ENCODE measurements at places on chromosomes 13 and 19.

DNA sequence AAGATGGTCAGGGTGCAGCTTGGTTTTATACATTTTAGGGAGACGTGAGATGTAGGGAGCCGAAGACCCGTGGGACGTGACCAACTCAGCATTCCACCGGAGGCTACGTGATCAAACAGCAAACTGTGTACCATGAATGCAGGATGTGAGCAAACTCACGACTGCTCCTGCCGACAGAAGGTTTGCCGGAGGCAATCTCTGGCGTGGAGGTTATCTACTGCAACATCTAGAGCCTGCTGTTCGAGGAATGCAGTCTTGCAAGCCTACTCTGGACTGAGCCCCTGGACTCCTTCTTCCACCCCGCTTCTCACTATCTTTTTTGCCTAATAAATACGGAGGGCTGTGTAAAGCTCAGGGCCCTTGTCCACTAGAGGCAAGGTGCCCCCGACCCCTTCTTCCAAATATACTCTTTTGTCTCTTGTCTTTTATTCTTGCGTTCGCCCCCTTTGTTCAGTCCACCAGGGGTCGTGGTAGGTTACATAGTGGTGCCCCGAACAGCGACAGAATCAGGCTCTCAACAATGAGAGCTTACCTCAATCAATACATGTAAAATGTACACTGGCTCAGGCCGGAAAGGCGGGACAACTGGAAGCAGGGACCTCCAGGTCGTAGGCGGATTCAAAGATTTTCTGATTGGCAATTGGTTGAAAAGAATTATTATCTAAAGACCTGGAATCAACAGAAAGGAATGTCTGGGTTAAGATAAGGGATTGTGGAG, 8.9 kb upstream of the OR1I1 start:
- peak; percentile 3 for DNase-seq

GRCh38 chr13:25686831-25687470, 315.2 kb downstream of the ATP8A2 start:
- DNase-seq = no peak

DNA sequence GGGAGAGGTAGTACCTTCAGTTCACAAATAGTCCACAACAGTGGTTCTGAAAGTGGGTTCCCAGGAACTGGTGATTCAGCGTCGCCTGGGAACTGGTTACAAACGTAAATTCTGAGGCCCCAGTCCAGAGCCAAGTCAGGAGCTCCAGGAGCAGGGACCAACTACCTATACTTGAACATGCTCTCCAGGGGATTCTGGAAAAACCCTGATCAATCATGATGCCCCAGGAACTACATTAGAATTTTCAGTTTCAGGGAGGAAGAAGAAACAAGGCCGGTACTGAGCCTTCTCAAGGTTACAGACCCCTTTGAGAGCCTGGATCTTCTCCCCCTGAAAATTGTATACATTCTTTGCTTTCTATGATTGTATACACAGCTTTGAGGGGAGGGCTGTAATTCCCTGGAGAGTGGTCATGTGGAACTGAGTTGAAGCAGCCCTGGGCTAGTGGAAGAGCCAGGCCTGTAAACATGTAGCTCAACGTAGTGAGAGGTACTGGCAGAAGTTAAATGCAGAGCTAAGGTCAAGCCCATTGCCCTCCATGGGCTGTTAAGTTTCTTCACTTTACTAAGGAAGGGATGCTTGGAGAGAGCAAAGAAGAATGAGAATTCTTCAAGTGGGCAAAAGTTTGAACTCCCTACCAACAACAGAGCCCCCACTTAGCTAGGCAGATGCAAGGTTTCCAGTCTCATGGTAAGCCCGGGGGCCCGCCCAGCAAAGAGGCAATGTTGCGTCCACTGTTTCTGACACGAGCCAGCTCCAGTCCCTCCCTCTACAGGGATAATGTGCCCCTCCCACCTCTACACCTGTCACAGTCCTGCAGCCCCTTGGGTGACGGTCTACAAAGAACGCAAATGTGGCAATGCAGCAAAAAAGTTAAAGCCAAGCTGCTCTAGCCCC, 17.0 kb downstream of the DOCK9 start:
- DNase-seq = no peak

GRCh38 chr13:60143775-60144174, 20.0 kb downstream of the DIAPH3 start:
- no peak for DNase-seq

GRCh38 chr13:26629260-26629825, 71.9 kb downstream of the WASF3 start:
- DNase-seq = peak; percentile 38

GRCh38 chr19:48596679-48597465, 9.7 kb upstream of the SPACA4 start:
- DNase-seq = no peak

- peak; percentile 46 for DNase-seq
Measured at GRCh38 chr13:82758044-82758443, 1124.2 kb downstream of the SLITRK1 start.
